ENCODE measurements at places on chromosomes 2 and 18. TPM values are rescaled to one million over a fixed set of nuclear protein-coding genes. Genes with fewer than 3 reads are reported as not detected.

The CFC1 gene
- not detected for total RNA-seq

The SCTR gene
- not detected for total RNA-seq

The CXCR4 gene
- 311 TPM for total RNA-seq

The TRIM54 gene
- 0.33 TPM for total RNA-seq

The CHRNG gene
- not detected for total RNA-seq

The RAB27B gene
- total RNA-seq: 0.10 TPM

The SGO2 gene
- total RNA-seq: 6.2 TPM

The LAMA1 gene
- total RNA-seq: 0.33 TPM

The TSPYL6 gene
- 0.10 TPM for total RNA-seq

The SLC5A7 gene
- total RNA-seq: not detected

The ANO7 gene
- 1.6 TPM for total RNA-seq

The ALPG gene
- not detected for total RNA-seq

The LCT gene
- total RNA-seq: not detected

The C2orf92 gene
- 2.0 TPM for total RNA-seq

The CTLA4 gene
- total RNA-seq: not detected

The TXNDC2 gene
- total RNA-seq: 0.10 TPM

The CRACDL gene
- total RNA-seq: 11.1 TPM

The CCDC178 gene
- 1.8 TPM for total RNA-seq

The NXPH2 gene
- total RNA-seq: not detected

The CBLN2 gene
- total RNA-seq: 0.98 TPM

The TRABD2A gene
- total RNA-seq: 1.1 TPM

The DSC2 gene
- not detected for total RNA-seq

The CNDP1 gene
- not detected for total RNA-seq

The DLX2 gene
- total RNA-seq: not detected

The BABAM2 gene
- 24.5 TPM for total RNA-seq

The EIF4E2 gene
- total RNA-seq: 100 TPM

The VAMP5 gene
- total RNA-seq: 44.1 TPM

The GRP gene
- total RNA-seq: not detected

The CPLX4 gene
- total RNA-seq: not detected

The CENPA gene
- total RNA-seq: 5.2 TPM

The MAPK4 gene
- not detected for total RNA-seq
